Activated CD4-positive, alpha-beta memory T cell treated with anti-CD3 and anti-CD28 coated beads for 36 hours (primary cell): ENCODE measurements at places on chromosomes 16 and 17. TPM values are rescaled to one million over a fixed set of nuclear protein-coding genes. Genes with fewer than 3 reads are reported as not detected.
A peak's percentile ranks its signal among the peaks of the same experiment; 100 is the strongest.

DNA sequence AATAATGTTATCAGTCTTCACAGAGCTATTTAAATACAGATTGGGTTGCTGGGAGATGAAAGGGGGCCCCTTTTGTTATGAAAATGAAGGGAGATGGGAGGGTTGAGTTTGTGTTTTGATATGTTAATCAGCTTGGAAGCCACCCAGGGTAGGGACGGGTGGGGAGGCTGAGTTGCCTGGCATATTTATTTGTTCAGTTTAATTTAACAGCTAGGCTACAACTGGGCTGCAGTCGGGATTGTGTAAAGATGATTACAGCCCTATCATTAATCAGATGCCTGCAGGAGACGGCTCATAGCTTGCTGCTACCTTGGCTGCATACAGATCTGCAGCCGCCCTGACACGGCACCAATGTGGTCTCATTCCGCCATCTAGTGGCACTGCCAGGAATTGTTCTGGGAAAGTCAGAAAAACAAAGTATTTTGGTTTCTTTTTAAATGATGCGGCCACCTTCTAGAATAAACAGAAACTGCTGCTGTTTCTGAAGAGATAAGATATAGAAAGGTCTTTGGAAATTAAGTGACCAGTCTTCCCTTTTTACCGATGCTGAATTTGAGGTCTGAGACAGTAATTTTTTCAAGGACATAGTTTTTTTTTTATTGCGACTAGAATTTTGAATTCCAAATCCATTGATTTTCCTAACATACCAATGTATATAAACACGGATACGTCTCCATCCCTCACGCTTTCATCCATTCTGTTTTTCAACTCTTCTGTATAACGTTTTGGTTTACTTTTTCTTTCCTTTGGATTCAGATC lies 458.0 kb upstream of the ASIC2 start:
- no peaks in the 10 kb centered on the region for H3K36me3 ChIP-seq
- H3K4me3 ChIP-seq = peak overlapping the region; percentile 7
- peaks cover 3% of the 10 kb centered on the region for H3K4me1 ChIP-seq
- peak; percentile 76 for DNase-seq
- no peak overlapping the region for H3K27ac ChIP-seq
- H3K27me3 ChIP-seq = peaks cover 33% of the 10 kb centered on the region

- H3K4me3 ChIP-seq = no peak overlapping the region
- no peaks in the 10 kb centered on the region for H3K4me1 ChIP-seq
- H3K36me3 ChIP-seq = no peaks in the 10 kb centered on the region
Observed at GRCh38 chr17:15175356-15175755, 89.8 kb downstream of the PMP22 start.

Gene HSD17B2
- total RNA-seq = not detected

GRCh38 chr16:49575346-49576172 lies 202.0 kb downstream of the C16orf78 start:
- H3K4me3 ChIP-seq = no peak overlapping the region
- no peaks in the 10 kb centered on the region for H3K36me3 ChIP-seq

- DNase-seq = no peak
- no peaks in the 10 kb centered on the region for H3K36me3 ChIP-seq
- no peaks in the 10 kb centered on the region for H3K4me1 ChIP-seq
- H3K4me3 ChIP-seq = no peak overlapping the region
- no peak overlapping the region for H3K27ac ChIP-seq
Observed at GRCh38 chr17:27996202-27997043, 46.1 kb upstream of the NLK start.

GRCh38 chr17:1753767-1754429 lies 8.0 kb upstream of the SERPINF1 start:
- no peak overlapping the region for H3K4me3 ChIP-seq
- DNase-seq = no peak
- no peaks in the 10 kb centered on the region for H3K27me3 ChIP-seq
- H3K36me3 ChIP-seq = no peaks in the 10 kb centered on the region

- H3K27me3 ChIP-seq = peaks cover 15% of the 10 kb centered on the region
- no peak overlapping the region for H3K27ac ChIP-seq
- no peak for DNase-seq
Observed at GRCh38 chr17:51354936-51355335, 94.6 kb downstream of the UTP18 start.

DNA sequence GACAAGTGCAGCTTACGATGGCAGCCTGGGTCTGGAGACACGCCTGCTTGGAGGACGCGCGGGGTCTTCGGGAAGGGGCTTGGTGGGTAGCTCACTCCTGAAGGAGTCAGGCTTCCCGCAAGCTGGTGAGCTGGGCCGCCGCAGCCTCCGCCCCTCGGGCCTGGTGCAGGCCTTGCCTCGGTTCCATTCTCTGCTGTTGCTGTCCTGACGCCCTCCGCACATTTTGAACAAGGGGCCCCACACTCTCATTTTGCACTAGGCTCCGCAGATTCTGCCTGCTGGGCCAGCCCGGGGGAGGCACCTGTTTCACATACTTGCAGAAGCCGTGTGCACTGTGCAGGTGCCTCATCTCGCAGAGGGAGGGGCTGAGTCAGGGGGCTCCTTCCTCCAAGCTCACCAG lies 31.9 kb upstream of the CBX4 start:
- H3K36me3 ChIP-seq = no peaks in the 10 kb centered on the region
- no peak overlapping the region for H3K27ac ChIP-seq
- DNase-seq = no peak
- no peak overlapping the region for H3K4me3 ChIP-seq
- peaks cover 4% of the 10 kb centered on the region for H3K4me1 ChIP-seq

Gene HBM
- total RNA-seq = not detected

DNA sequence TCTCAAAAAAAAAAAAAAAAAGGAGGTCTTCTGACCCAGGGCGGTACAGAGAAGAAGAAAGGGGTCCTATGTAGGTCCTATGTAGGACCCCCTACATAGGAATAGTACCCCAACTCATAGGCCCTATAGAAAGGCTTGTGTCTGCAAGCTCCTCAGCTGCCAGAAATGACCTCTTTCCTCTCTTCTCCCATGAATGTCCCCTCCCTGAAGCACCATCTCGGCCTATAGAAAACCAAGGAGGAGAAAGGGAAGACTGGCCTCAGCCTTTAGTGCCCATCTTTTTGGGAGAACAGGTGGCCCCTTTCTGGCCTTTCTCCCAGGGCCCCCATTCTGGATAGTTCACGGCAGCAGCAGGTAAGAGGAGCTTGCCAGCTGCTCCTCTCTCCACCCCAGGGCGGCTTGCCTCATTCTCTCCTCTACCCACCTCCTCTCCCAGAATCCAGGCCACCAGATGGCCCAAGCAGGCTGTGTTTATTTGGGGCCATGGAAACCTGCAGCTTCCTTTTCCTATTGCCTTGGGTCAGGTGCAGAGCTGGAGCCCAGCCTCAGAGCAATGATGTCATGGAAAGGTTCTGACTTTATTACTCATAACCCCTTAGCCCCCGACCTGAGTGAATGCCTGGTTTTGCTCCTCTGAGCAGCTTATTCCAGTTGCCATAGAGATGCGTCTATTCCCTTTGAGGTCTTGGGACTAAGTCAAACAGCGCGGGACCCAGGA lies 1.6 kb upstream of the MRPL58 start:
- no peak overlapping the region for H3K27ac ChIP-seq
- H3K4me1 ChIP-seq = peaks cover 31% of the 10 kb centered on the region
- H3K36me3 ChIP-seq = peaks cover 8% of the 10 kb centered on the region
- H3K27me3 ChIP-seq = no peaks in the 10 kb centered on the region

GRCh38 chr17:66138120-66138519 lies 53.8 kb downstream of the CEP112 start:
- DNase-seq = no peak
- peaks cover 2% of the 10 kb centered on the region for H3K27me3 ChIP-seq
- peaks cover 3% of the 10 kb centered on the region for H3K4me1 ChIP-seq
- no peak overlapping the region for H3K27ac ChIP-seq
- H3K36me3 ChIP-seq = peaks cover 7% of the 10 kb centered on the region
- H3K4me3 ChIP-seq = no peak overlapping the region

DNA sequence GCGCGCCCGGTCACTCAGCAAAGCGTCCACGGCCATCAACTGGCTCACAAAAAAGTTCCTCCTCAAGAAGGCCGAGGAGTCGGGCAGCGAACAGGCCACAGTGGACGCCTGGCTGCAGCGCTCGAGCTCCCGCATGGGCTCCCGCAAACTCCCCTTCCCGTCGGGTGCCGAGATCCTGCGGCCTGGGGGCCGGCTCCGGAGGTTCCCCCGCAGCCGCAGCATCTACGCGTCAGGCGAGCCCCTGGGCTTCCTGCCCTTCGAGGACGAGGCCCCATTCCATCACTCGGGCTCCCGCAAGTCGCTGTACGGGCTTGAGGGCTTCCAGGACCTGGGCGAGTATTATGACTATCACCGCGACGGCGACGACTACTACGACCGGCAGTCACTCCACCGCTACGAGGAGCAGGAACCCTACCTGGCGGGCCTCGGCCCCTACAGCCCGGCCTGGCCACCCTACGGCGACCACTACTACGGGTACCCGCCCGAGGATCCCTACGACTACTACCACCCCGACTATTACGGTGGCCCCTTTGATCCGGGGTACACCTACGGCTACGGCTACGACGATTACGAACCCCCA lies 10.7 kb downstream of the MYO15A start:
- no peak for DNase-seq
- H3K4me3 ChIP-seq = no peak overlapping the region
- no peaks in the 10 kb centered on the region for H3K36me3 ChIP-seq
- no peaks in the 10 kb centered on the region for H3K4me1 ChIP-seq
- no peaks in the 10 kb centered on the region for H3K27me3 ChIP-seq
- no peak overlapping the region for H3K27ac ChIP-seq

Gene TLCD3B
- 5.0 TPM for total RNA-seq

- H3K4me1 ChIP-seq = peaks cover 15% of the 10 kb centered on the region
- no peak overlapping the region for H3K27ac ChIP-seq
Observed at GRCh38 chr17:82848022-82848592, 8.3 kb upstream of the ZNF750 start.
